HL-60 (cell line): ENCODE measurements at places on chromosomes 12 and 14.
A peak's percentile ranks its signal among the peaks of the same experiment; 100 is the strongest.

DNA sequence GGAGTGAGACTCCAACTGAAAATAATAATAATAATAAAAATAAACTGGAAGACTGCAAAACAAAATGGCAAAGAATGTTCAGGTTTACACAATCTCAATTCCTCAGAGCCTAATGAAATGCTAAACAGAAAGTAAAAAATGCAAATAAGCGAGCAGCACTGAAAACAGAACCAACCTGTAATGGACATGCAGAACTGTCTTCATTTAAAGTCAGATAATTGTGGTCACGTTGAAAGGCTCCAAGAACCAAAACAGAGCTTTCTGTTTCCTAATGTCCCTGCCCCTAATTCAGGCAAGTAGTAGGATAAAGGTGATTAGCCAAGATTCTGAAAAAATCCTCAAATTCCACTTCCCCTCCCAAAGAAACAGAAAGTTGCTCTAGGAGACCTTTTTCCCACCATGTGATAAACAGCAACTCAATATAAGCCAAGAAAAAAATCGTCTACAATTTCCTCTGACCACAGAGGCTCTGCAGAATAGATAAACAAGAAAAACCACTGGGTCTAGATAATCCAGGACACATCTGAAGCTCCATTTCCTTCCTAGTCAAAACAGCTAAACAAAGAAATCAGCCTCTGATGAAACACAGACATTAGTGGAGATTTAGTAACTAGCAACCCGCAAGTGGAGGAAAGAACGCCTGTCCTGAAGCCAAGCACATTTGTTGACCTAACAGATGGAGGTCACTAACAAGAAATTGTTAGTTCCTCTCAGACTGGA lies 3.0 kb downstream of the MIS18BP1 start:
- DNase-seq = peak; percentile 87

DNA sequence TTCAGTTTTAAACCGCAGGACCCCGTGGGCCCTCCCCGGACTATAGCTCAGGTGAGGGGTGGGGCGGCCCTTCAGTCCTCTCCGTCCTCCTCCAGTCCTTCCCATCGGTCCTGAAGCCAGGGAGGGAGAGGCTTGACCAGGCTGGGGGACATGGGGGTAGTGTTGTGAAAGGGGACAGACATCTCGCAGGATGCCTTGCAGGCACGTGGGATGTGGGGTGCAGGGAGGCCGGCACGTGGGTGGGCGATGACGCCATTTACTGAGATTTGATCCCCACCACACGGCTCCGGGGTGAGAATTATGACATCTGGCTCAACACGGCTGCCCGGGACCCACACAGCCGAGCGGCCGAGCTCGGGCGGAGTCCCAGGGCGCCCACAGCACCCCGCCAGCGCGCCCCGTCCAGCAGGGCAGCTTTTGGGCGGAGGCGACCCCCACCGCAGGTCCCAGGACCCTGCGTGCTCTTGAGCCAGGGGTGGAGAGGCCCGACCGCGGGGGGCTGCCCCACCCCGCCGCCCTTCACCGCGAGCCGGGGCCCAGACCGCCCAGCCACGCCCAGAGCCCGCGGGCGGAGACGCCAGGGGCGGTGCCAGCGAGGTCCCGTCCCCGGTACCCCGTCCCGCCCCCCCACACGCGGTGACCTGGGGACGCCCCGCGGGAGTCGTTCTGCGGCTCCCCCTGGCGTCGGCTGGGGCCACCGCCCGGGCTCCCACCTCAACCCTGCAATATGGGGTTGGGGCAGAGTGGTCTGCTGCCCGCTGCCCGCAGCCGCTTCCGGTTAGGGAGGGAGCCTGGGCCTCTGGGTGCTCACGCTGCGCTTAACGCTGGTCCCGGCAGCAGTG lies 3.3 kb upstream of the EXOC3L4 start:
- DNase-seq = peak; percentile 70

- DNase-seq = no peak
Measured at GRCh38 chr12:49478949-49479664, 59.7 kb upstream of the KCNH3 start.

- DNase-seq = no peak
Measured at GRCh38 chr14:27427796-27428195, 830.0 kb upstream of the NOVA1 start.

GRCh38 chr12:62658910-62659309 lies 192.3 kb downstream of the MON2 start:
- no peak for DNase-seq

DNA sequence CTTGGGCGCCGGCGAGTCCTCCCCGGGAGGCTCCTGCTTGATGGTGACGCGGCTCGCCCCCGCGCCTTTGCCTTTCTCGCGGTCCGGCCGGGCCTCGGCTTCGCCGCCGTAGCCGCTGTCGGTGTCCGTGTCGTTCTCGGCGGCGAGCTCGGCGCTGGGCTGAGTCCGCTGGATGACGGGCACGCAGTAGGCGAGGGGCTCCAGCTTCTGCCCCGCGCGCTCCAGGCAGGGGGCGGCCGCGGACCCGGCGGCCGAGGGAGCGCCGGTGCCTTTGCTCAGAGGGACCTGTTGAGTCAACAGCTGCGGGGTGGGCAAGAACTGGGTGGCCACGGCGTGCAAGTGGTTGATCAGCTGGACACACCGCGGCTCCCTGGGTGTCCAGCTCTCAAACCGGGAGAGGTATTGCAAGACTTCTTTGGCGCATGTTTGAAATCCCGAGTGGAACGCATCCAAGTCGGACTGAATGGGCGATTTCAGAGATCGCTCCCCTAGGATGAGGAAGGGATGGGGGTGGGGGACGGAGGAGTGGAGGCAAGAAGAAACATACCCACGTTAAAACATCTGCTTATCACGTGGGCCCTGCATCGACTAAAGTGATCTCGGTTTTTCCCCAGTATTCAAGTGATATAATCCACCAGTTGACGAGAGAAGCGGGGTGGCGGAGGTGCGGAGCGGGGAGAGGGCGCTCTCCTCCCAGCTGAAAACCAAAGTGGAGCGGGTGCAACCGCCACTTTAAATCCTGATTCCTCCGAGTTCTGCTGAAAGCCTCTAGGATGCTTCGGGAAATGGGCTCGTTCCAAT lies 2.0 kb downstream of the BHLHE41 start:
- DNase-seq = peak; percentile 53

- no peak for DNase-seq
Measured at GRCh38 chr14:80055226-80055625, 156.1 kb downstream of the DIO2 start.

DNA sequence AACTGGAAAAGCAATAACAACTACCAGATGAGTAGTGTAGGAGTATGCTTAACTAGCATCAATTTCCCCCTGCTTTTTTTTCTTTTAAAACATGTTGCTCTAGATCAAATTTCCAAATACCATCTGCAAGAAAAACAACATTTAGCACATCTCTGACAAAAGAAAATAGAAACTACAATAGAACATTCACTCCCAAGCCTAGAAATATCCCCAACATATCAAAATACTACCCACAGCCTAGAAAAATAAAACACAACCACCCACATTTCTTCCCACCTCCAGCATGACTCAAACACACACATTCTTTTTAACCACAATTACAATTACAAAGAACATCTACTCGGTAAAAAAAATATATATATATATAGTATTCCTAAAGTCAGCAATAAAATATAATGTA lies 120.0 kb downstream of the PPFIA2 start:
- DNase-seq = no peak

DNA sequence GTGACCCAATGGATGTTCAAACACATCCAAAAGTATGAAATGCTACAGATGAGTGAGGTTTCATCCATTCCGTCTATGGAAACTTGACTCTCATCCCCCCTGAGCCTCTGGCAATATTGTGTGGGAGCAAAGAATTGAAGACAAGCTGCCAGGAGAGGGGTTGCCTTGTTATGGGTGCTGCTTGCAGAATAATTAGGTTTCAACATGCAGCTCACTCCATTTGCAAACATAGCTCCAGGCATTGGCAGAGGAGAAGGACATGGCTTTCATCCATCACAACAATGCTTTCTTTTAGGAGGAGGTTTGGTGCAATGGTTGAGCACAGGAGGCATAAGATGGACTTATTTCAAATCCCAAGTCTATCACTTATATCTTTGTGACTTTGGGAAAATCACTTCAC lies 220.7 kb upstream of the SRRM4 start:
- DNase-seq = no peak

DNA sequence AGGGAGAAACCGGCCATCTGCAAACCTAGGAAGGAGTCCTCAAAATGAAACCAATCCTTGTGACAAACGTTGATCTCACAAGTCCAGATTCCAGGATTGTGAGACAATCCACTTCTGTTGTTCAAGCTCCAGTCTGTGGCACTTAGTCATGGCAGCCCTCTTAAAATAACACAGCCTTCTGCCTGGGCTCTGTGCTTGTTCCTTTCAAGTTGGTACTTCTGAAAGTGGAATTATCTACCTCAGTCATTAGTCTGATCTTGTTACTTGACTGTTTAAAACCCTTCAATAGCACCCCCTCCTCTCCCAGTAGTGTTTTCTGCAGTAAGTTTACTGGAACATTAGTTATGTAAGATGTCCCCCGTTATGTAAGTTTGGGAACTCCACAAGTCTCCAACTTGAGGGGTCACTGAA lies 111.0 kb upstream of the HIF1A start:
- DNase-seq = no peak

DNA sequence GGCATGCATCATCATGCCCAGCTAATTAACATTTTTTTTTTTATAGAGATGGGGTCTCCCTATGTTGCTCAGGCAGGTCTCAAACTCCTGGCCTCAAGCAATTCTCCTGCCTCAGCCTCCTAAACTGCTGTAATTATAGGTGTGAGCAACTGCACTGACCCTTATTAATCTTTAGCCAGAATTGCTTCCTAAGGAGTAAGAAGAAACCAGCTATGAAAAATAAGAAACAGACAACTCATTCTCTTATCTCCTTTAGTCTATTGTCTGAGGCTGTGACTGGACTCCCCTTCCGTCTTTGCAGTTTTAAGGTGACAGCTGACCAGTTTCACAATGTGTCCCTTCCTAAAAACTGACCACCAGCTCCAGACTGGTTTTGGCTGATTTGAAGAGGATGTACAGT lies 52.4 kb downstream of the EMP1 start:
- DNase-seq = no peak

- no peak for DNase-seq
Measured at GRCh38 chr12:89539426-89540223, 13.8 kb upstream of the POC1B start.
